ENCODE measurements at places on chromosomes 16 and 17.

DNA sequence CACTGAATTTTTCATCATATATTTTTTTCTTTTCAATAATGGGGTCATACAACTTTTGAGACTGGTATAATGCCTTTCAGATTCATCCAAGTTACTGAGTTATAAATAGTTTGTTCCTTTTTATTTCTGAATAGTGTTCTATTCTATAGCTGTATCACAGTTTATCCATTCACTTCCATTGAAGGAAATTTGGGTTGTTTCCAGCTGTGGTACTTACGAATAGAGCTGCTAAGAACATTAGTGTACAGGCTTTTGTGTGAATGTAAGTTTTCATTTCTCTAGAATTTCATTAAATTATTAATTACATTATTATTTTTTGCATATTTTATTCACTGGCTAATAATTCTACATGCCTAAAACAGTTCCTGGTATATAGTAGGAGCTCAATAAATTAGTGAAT, 52.9 kb downstream of the SNTB2 start:
- DNase-seq, result no peak

DNA sequence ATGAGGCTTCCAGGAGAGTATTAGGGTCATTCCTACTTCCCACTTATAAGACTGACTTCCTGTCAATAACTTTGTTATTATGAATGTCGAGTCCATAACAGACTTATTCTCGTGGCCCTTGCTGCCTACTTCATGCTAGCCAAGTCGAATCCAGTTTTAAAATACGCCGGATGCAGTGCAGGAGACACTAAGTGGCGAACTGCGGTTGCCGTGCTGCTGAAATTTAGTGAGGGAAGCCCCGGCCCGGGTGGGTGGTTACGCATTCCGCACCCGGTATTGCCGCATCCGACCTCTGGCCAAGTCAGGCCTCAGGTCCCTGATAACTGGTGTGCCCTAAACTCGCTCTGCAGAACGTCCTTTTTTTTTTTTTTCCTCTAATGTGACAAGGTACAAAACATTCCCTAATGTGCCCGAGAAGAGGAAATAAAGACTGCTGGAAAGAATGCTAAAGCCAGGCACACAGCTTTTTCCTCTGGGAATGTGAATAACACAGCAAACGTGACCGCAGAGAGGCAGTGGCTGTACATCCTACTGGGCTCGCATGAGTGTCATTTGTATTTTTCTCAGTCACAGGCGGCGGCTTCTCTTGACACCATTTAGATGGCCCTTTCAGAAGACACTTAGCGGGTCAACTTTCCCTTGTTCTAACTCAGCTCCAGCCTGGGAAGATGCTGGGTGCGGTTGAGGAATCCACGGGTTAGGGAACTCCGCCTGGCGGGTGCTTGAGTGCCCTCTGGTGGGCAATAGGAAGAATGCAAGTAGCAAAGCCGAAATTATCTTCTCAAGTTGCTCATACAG, 7.1 kb upstream of the AKTIP start:
- DNase-seq, result peak; percentile 56

GRCh38 chr17:66738301-66738700, 96.6 kb upstream of the CACNG5 start:
- no peak for DNase-seq

DNA sequence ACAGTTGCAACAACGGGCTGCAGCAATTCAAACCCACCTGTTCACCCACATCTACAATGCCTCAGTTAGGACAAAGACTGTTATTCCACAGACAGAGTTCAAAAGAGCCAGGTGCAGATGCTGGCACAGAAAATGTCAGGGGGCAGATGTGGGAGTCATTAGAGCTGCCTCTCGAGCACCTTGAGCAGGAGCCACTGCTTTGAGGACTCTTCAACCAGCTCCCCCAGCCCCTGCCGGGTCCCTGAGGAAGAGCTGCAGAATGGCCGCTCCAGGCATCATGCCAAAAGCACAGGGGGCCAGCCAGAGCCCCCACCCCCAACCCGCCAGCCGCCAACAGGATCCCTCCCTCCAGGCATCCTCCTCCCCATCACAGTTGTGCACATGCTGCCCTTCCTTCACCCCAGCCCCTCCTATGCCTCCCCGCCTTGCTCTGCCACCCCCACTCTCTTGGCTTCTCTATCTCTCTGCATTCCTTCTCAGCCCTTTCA, 20.8 kb downstream of the C17orf67 start:
- DNase-seq, result no peak

DNA sequence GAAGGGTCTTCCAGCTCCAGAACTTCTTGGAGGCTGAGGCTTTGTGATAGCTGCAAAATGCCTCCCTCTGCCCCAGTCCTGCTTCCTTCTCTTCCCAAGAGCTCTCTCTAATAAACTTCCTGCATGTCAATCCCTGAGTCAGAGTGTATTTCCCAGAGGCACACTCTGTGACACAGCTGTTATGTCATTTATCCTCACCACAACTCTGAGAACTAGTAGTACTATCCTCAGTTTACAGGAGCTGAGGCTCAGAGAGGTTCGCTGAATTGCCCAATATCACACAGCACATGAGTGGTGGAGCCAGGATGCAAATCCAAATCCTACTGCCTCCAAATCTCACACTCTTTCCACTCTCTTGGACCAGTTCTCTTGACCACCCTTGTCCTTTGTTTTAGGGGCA, 20.0 kb downstream of the UNC45B start:
- no peak for DNase-seq

DNA sequence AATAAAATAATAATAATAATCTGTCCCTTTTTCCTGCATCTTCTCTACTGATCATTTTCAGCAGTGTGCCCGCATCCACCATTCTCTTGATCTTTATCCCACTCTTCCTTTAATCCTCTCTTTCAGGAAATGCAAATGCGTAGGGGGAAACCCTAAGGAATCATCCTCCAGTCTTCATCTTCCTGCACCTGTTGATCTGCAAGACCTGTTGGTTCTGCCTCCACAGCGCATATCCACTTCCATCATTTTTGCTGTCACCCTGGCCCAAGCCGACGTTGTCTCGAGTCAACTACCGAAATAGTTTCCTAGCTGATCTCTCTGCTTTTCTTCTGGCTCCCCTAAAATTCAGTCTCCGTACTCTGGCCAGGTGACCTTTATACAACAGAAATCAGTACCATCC, 24.5 kb downstream of the ADORA2B start:
- no peak for DNase-seq

DNA sequence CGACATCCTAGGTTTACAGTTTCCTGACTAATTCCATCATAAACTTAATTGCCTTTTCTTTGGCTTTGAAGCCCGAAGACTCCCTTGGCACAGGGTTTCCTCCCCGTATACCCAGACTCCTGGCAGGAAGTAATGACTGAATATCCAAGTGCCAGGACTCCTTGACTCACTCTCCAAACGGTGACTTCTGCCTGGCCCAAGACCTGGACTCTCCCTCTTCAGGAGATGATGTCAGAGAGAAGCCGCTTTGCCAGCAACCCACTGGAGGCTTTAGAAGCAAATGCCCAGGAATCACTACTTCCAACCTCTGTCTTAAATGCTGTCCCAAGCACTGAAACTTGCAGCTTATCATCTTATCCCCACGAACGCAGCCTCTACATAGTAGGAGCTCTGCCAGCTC, 146.5 kb downstream of the RGS9 start:
- no peak for DNase-seq

- DNase-seq, result no peak
Measured at GRCh38 chr17:56718515-56718914, 115.2 kb downstream of the C17orf67 start.
